ENCODE measurements at places on chromosomes 5 and 9.

DNA sequence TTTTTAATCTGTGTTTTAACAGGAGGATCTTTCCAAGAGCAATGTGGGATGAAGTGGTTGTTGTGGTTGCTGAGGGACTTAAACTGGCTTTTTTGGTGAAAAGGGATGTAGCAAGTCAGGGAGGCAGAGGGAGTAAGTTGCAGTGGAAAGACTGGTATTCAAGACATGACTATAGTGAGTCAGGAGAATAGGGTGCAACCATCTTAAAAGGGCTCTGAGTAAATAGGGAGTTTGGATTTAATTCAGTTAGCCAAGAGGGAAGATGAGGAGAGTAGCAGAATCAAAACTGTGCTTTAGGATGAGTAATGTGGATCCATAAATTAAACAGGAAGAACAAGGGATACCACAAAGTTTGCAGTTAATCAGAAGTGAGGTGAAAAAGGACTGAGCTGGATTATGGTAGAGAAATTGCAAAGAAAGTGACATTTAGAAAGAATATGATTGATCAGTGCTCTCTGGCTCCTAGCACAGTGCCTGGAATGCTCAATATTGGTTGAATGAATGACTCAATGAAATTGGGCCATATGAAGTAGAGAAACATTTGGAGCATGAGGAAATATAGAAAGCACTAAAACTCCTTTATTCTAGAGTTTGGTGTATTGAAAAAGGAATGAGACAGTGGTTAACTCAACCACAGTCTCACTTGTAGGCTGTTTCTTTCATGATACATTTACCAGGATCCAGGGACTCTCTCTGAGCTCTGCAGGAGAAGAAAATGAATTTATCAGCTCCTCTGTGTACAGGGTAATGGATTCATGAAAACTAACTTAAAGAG is 5.1 kb downstream of the POLR3G start:
- no peak for DNase-seq

DNA sequence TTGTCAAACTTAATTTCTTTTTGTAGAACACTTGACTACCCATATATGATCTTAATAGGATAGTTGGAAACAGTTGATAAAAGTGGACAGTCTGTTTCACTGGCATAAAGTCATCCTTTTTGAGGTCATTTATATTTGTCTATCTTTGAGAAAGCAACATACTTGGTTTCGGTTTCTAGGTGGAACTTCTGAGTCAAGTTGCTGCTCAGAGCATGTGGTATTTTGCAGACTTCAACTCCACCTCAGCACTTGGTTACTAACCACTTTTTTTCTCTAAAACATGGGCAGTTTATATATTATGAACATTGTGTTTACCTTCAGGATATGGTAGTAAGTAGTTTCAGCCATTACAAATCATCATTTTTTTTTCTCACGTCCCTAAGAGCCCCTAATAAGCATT is 1749.0 kb upstream of the C9orf72 start:
- no peak for DNase-seq

DNA sequence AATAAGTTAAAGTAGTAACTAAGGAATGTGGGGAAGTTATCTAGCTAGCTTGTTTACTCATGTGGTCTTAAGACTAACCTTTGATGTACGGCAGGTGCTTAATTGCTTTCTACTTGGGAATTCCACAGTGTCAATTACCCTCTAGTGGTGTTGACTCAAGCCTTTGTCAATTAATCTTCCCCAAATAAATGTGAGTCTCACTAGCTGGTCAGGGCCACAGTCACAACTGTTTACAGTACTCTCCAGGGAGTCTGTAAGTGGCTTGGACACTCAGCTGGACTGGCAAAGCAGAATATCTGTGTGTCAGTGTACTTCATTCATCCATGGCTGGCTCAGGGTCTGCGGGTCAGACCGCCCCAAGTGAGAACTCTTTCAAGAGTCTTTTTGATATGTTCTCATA is 30.8 kb downstream of the SMIM3 start:
- DNase-seq, result no peak

DNA sequence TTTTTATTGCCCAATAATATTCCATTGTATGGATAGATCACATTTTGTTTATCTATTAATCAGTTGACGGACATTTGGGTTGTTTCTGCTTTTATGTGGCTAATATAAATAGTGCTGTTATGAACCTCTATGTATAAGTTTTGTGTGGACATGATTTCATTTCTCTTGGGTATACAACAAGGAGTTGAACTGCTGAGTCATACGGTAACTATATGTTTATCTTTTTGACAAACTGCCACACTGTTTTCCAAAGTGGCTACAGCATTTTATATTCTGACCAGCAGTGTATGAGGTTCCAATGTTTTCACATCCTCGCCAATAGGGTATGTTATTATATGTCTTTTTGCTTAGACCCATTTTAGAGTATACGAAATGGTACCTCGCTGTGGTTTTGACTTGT is 264.3 kb downstream of the RFX3 start:
- no peak for DNase-seq

DNA sequence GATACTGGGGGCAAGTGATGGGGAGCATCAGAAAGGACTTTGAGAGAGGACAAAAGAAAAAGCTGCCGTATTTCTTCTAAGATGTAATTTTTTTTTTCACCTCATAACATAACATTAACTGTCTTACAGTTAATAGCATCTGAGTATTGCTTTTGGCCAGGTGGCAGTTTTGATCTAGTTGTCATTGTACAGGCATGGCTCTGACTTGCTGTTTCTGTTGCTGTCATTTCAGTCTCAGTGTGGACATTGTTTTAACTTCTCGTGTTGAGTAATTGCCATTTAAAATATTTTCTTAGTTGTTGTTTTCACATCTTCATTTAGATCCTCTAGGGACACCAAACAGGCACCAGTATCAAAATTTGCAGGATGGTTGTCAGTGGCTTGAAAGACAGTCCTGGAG is 12.4 kb downstream of the SMAD5 start:
- DNase-seq, result no peak

GRCh38 chr9:117343427-117343826 is 71.4 kb downstream of the ASTN2 start:
- no peak for DNase-seq

DNA sequence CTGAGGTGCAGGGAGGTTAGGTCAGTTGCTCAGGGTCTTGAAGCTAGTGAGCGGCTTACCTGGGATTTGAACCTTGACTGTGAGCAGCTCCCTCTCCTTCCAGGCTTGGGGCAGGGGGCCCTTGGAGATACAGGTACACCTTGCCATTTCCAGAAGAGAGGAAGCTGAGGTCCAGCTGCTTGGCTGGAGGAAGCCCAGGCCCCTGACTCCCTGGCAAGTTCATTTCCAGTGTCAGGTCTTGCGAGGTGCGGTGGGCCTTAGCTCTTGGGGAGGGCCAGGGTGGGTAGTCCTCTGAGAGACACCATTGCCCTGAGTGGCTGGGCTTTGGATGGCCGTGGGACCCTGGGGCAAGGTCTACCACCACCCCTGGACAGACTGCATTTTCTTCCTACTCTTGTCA is 9.3 kb downstream of the PPARGC1B start:
- DNase-seq, result no peak

- DNase-seq, result no peak
Observed at GRCh38 chr5:176734756-176735342, 75.5 kb upstream of the UNC5A start.

DNA sequence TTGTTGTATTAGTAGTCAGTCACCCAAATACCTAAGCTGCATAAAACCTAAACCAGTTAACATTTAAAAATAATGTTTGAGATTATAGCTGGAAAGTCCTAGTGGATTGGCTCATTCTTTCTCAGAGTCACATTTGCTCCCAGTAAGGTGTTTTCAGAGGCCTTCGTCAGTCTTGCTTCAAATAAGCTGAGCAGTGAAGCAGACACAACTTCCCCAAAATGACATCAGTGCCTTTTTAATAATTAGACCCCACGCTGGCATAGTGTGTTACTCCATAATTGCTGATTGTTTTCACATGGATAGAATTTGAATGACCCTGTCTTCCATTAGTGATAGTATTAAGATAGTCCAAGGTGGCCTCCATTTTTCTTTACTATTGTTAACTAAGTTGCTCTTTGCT is 245.8 kb downstream of the PJA2 start:
- no peak for DNase-seq

GRCh38 chr9:14428781-14429230 is 114.9 kb upstream of the NFIB start:
- peak; percentile 44 for DNase-seq

GRCh38 chr5:6611334-6612256 is 21.2 kb downstream of the NSUN2 start:
- DNase-seq, result no peak

- no peak for DNase-seq
Observed at GRCh38 chr5:96076451-96076850, 114.8 kb upstream of the ELL2 start.

DNA sequence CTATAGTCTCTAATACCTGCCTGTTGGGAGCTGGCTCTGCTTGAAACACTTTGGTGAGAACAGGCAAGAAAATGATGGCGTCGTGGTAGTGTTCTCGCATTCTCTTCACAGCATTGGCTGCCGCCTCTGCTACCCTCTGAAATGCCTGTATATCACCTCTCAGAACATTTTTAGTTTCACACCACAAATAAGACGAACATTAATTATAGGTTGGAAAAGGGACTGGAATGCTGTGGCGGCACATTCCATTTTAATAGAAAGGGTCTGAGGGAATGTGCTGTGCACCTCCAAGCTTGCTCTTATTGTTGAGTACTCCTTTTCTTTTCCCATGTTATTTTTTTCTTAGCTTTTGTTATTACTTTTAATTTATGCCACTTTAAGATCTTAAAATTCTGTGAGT is 134.6 kb upstream of the HMHB1 start:
- DNase-seq, result no peak

DNA sequence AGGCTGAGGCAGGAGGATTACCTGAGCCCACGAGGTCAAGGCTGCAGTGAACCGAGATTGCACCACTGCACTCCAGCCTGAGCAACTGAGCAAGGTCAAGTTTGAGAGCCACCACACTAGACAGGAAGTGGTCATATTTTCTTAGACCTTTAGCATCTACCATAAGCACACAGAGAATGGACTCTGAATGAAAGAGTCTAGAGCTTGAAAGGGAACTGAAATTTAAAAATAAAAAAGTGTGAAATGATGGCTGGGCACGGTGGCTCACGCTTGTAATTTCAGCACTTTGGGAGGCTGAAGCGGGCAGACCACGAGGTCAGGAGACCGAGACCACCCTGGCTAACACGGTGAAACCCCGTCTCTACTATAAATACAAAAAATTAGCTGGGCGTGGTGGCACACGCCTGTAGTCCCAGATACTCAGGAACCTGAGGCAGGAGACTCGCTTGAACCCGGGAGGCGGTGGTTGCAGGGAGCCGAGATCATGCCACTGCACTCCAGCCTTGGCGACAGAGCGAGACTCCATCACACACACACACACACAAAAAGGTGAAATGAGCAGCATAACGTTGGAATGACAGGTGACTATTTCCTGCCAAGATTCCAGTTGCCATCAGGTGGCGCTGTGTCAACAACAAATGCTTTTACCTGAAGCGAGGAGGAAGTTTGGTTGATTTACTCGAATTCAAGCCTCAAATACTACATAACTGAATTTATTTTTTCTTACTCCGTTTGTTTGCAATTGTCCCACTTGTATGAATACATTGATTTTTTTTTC is 21.3 kb upstream of the AK3 start:
- peak; percentile 80 for DNase-seq

DNA sequence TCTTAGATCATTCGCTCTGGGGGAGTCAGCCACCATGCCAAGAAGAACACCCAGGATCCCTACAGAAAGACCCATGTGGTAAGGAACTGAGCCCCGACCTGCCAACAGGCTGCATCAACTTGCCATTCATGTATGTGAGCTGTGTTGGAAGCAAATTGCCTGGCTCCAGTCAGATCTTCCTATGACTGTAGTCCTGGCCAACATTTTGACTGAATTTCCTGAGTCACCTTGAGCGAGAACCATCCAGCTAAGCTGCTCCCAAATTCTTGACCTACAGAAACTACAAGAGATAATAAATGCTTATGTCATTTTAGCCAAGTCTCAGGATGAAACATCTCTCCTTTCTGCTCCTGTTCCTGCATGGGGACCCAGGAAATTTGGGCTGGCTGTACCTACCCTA is 40.0 kb upstream of the SLC44A1 start:
- no peak for DNase-seq

- DNase-seq, result no peak
Observed at GRCh38 chr9:12801663-12802062, 26.8 kb downstream of the LURAP1L start.

GRCh38 chr9:31730398-31730797 is 654.0 kb upstream of the ACO1 start:
- no peak for DNase-seq

Measured in activated naive CD8-positive, alpha-beta T cell treated with anti-CD3 and anti-CD28 coated beads, Interleukin-2, amount 50 U/mL, for 24 hours (primary cell).